ENCODE measurements at places on chromosomes 11 and 22.

DNA sequence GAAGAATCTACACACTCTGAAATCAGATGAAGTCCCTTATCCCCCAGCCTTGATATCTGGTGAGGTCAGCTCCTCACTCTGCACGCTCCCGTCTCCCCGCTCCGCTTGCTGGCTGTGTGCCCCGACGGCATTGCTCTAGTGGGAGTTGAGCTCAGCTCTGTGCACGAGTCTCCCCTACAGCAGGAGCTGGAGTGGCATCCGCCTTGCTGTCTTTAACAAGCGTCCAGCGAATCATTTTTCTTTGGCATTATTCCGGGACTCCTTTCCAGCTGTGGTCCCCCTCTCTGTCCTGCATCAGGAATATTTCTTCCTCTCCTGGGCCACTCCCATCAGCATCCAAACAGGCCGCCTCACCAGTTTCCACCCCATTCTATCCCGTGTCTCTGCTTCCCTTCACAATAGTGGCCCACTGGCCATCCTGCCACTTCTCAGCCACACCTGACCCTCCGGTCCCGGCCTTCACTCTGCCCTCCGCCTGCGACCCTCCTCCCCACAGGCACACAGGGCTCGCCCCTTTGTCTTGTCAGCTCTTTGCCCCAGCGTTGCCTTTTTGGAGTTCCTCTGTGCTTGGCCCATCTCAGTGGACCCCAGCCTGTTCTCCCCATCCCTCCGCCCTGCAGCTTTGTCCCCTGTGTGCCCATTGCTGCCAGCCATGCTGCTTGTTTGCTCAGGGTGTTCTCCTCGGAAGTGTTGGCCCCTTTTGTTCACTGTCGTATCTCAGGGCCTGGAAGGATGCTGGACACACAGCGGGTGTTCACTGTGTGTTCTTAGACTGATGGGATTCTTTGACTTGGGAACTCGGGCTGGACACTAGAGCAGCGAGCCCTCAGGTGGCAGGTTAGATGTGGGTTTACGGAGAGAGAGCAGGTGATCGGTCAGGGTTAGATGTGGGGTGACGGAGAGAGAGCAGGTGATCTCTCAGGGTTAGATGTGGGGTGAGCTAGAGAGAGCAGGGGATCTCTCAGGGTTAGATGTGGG, 441.8 kb downstream of the TBC1D22A start:
- no peak for DNase-seq

DNA sequence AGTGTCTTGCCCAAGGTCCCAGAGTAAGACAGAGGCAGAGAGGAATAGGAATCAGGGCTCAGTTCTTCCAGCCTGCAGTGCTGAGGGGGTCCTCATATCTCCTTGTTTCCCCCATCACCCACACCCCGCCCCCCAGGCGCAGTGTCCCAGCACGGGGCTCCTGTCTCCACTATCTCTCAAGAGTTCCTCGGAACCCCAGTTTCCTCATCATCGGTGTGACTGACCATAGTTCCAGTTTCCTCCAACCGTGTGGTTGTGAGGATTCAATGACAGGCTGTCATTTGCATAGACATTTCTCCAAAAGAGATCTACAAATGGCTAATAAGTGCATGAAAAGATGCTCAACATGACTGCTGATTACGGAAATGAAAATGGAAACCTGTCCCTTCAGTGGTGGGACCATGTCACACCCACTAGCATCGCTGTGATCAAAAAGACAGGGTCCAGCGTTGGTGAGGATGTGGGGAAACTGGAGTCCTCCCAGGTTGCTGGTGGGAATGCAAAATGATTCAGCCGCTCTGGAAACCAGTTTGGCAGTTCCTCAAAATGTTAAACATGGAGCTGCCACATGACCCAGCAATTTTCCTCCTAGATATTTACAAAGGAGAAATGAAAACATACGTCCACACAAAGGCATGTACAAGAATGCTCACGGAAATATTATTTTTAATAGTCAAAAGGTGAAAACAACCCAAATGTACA, 31.8 kb upstream of the PDGFB start:
- DNase-seq, result no peak

GRCh38 chr22:25482091-25482760, 82.2 kb upstream of the GRK3 start:
- DNase-seq, result no peak

DNA sequence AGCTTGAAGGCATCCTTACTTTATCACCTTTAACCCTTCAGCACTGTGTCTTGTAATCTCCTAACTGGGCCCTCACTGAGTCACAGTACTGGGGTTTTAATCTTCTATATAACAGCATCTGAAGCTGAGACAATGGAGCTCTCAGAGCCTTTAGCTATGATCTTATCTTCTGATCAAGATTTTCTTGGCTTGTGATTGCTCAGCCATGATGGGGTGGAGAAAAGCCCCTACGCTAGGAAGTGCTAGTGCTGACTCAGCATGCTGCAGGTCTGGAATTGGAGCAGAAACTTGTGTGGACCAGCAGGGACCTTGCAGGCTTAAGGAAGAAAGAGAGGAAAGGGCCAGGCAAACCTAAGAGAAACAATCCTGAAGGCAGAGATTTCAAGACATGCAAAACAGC, 71.7 kb upstream of the EED start:
- DNase-seq, result no peak

DNA sequence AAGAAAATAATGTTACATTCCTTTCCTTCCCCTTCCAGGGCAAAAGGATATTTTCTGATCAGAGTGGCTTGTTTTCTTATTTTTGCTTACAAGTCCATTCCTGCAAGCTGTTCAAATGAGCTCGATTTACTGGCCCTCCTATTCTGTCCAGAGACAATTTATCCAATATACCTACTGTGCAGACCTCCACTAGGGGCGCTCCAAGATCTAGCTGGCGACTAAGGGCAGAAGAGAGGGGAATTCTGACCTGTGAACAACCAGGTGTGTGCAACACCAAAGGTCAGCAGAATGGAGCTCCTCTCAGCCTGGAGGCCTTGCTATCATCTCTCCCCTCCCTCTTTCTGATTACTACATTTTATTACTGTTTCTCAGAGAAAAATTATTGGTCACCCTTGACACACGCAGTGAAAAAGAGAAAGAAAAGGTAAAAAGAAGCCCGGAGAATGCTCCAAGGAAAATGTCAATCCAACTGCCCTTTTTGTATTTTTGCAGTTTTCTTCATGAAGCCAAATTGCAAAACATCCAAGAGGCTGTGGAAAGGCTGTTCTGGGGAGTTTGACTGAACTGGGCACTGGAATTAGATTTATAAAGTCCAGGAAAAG, 3.2 kb downstream of the SEZ6L start:
- DNase-seq, result peak; percentile 6

- DNase-seq, result no peak
Observed at GRCh38 chr11:2587132-2587930, 112.5 kb downstream of the KCNQ1OT1 start.

- DNase-seq, result no peak
Observed at GRCh38 chr11:48025293-48025983, 45.1 kb downstream of the PTPRJ start.

- DNase-seq, result no peak
Observed at GRCh38 chr11:67641338-67642172, 2.0 kb upstream of the TBX10 start.

- DNase-seq, result peak; percentile 36
Observed at GRCh38 chr11:128285321-128285720, 302.0 kb downstream of the ETS1 start.

DNA sequence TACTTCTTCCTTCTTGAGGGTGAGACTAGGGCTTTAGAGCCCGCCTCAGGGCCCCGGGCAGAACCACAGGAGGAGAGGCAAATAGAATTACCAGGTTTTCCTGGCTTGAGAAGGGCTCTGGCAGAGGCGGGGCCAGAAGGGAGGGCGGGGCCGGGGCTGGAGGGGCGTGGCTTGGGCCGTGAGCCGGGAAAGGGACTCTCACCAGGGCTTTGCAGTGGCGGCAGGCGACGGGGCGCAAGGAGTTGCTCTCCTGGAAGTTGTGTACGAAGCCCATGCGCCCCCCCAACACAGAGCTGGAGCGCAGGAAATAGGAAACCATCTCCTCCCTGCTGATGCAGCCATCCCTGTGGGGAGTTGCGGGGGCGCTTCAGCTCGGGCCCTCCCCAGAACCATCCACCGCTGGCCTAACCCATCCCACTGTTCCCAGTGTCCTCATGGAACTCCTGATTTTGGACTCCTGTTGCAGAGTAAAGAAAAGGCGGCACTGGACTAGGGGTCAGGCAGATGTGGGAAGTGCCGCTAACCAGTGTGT, 6.9 kb upstream of the NRXN2 start:
- DNase-seq, result no peak

- no peak for DNase-seq
Observed at GRCh38 chr22:45969414-45969799, 7.6 kb downstream of the WNT7B start.

- no peak for DNase-seq
Observed at GRCh38 chr22:38040953-38041759, 16.0 kb upstream of the PICK1 start.

- no peak for DNase-seq
Observed at GRCh38 chr11:132578580-132578979, 953.7 kb downstream of the OPCML start.
